ENCODE measurements at places on chromosomes 12 and 14. TPM values are rescaled to one million over a fixed set of nuclear protein-coding genes. Genes with fewer than 3 reads are reported as not detected.

DNA sequence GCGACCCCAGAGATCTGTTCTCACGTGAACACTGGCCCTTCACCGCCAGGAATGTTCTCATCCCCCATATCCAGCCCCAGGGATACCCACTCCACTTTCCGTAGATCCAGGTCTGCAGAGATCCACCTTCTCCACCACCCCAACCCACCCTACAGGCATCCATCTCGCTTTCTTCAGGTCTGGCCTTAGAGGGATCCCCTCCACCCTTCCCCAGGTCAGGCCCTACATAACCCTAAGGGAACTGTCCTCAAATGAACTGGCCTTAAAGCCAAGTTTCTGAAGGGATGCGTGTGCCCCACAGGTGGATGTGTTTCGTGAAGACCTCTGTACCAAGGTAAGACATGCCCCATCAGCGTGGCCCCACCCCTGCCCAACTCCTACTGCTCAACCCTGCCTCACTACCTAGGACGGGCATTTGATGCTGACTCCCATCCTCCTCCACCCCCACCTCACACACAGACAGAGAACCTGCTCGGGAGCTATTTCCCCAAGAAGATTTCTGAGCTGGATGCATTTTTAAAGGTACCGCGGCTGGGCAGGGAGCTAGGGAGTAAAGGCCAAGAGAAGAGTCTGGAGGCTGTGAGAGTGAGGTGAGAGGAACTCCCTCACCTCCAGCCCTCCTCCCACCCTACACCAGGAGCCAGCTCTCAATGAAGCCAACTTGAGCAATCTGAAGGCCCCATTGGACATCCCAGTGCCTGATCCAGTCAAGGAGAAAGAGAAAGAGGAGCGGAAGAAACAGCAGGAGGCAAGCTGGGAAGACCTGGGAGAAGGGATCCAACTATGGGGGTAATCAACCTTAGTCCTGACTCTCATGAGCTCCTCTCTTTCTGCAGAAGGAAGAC is 912 bp downstream of the PSME1 start:
- no peak for DNase-seq

DNA sequence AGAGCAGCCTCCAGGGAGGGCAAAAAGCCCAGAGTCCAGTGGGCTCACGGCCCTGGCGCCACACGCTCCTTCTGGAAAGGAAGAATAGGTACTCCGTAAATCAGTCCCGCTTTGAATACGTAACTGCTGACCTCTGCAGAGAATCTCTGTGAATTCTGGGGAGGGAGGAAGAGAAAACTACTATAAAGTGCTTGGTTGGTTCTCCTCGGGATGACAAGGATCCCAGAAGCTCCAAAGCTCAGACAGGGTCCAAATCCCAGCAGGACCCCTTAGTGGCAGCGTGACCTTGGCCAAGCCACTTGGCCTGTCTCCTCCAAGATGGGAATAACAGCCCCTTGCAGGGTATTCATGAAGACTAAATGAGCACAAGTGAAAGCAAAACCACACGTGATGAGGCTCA is 31.7 kb downstream of the ANO2 start:
- DNase-seq = no peak

DNA sequence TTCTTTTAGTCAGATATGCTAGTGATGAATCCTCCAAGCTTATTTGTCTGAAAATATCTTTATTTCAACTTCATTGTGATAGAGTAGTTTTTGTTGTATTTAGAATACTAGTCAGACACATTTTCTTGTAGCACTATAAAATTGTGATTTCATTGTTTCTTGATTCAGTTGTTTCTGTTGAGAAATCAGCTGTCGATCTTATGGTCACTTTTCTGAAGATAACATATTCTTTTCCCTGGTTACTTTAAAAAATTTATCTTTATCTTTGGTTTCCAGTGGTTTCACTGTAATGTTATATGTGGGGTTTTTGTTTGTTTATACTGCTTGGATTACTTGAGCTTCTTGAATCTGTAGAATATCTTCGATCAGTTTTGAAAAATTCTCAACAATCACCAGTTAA is 426.1 kb downstream of the SOX5 start:
- DNase-seq = no peak

DNA sequence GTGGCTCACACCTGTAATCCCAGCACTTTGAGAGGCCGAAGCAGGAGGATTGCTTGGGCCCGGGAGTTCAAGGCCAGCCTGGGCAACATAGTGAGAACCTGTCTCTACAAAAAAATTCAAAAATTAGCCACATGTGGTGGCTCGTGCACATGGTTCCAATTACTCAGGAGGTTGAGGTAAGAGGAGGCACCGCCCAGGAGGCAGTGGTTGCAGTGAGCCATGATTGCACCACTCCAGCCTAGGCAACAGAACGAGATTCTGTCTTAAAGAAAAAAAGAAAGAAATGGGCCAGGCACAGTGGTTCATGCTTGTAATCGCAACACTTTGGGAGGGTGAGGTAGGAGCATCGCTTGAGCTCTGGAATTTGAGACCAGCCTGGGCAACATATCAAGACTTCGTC is 33.5 kb downstream of the MAP1LC3B2 start:
- DNase-seq = no peak

GRCh38 chr12:62700091-62700880 is 233.7 kb downstream of the MON2 start:
- DNase-seq = no peak

DNA sequence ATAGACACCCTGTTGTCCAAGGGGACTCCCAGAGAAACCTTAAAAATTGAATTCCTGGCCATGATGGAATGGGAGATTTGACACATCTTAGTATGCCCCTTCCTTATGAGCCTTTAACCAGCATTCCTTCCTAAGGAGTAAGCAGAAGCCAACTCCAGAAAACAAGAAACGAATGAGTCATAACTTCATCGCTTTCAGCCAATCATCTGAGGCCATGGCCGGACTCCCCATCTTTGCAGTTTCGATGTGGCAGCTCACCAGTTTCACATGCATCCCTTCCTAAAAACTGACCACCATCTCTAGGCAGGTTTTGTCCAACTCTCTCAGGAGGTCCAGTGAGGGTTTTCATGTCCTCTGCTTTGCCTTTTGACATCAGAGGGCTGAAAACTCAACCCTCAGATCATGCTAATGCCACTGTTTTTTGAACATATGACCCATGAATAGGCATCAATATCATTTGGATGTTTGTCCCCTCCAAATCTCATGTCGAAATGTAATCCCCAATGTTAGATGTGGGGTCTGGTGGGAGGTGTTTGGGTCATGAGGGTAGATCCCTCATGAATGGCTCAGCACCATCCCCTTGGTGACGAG is 19.9 kb downstream of the DAAM1 start:
- no peak for DNase-seq

GRCh38 chr12:105803292-105803691 is 335.5 kb downstream of the NUAK1 start:
- no peak for DNase-seq

- DNase-seq = no peak
Measured at GRCh38 chr12:89567691-89568239, 41.9 kb upstream of the POC1B start.

DNA sequence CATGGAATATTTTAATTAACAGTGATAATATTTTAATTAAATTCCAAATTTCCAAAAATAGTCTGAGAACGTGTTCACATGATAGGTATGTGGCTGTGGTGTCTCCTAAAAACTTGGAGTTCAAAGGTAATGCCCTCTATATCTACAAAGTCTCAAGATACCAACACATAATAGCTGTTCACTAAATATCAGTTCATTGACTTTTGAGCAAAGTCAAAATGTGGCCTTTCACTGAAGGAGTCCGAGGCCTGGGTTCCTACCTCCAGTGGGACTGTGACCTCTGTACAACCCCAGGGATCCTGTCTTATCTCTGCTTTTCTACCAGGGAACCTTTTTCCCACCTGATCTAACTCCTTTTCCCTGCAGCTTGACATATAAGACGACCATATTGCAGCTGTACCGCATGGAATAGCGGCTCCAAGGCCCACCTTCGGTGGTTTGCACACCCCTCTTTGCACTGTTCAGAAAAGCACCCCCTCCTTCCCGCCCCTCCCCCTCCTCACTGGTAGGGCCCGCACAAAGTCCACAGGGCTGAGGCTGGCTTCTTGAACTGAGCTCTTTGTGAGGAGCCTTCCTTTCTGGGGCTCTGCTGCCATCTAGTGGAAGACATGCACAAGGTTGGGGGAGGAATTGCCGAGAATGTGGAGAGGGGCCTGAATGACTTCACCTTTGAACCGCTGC is 3.1 kb downstream of the CCND2 start:
- DNase-seq = peak; percentile 87

DNA sequence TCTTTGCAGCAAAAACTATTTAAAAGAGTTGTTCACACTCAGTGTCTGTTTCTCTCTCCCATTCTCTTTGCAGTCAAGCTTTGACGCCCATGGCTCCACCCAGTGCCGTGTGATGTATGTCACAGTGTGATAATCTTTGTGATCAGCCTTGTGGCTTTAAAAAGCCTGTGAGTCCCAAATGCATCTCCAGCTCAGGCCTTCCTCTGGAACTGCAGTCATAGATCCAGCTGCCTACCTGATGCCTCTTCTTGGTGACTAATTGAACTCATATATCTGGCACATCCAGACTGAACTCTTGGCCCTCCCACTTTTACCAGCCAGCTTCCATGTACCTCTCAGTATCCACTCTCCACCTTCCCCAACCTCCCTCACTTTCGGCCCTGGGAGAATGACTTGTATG is 182.8 kb upstream of the ARHGAP5 start:
- DNase-seq = no peak

DNA sequence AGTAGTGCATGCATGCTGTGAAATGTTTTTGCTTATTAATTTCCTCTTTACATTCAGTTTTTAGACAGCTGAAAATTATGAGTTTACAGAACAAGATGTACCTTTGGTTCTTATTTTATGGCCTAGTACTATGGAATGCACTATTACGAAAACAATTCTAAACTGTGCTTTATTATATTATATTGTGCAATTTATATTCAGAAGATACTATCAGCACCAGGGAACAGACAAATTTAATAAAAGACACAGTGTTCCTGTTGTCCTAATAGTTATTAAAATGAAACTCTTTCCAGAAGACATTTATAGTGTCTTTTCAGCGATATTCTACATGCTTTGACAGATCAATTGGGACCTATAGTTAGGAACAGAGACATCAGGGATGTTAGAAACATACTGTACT is 427.3 kb downstream of the BTG1 start:
- no peak for DNase-seq

DNA sequence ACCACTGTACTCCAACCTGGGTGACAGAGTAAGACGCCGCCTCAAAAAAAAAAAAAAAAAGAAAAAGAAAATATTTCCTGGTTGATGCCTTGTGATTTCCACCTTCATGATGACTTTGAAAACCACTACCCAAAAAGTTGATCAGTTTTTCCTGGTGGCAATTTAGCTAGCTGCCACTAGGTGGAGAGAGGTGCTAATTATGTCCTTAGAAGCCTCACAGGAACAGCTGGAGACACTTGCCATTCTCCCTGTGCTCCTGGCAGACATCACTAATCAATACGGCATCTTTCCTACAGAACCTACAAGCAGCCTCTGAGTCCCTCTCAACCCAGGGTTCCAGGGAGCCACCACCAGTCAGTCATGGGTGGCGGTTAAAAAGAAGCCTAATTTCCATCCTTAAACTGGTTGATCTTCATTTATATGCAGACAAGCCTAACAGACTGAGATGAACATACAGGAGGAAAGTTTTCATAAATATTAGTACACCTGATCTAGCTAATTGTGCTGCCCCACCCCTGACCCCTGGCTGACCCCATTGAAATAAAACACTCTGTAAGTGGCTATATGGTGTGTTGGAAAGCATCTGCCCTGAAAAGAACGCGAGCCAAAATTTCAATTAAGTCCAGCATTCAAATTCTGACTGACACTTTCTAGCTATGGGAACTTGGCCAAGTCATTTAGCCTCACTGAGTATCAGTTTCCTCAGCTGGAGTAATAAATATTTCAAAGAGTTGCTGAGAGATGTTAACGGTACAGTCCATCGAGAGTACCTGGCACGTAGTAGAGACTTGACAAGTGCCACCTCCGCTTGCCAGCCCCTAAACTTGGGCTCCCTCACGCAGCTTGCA is 6.2 kb upstream of the OAS1 start:
- DNase-seq = no peak

DNA sequence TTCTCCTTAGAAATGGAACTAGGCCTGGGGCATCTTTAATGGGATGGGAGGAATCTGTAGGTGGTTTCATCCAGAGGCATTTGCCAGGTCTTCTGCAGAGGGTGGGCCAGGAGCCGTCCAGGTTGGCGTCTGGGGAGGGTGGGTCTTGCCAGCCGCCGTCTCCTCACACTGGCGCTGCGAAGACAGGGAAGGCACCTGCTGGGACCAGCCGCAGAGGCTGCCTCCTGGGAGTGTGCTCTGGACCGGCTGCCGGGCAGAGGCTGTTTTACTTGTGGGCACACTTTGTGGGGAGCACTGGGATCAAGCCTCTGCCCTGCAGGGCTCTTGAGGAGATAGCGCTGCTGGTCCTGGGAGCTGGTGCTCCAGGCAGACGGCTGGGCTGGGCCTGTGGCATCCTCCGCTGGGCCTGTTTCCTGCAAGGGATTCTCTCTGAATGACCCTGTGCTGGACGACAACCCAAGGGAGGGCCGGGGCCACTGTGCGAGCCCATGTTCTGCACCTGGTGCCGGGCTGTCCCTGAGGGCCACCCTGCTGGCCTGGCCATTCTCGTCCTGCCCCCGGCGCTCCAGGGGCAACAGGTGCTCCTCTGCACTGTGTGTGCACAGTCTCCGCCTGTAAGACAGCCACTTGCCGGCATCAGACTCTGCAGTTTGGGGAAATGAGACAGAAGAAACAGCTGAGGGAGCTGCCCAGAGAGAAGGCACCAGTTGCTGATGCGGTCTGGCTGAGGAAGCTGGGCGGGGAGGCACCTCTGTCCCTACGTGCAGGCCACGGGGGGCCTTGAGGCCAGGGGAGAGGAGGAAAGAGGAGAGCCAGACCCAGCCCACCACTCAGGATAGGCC is 10.0 kb upstream of the TEX22 start:
- DNase-seq = no peak

- DNase-seq = no peak
Measured at GRCh38 chr14:103625356-103626095, 3.5 kb upstream of the KLC1 start.

PPP1R1A gene
- total RNA-seq = not detected

LRTM2 gene
- total RNA-seq = not detected

GLIPR1L2 gene
- total RNA-seq = 1.1 TPM

PAX9 gene
- total RNA-seq = 0.78 TPM

ITGB7 gene
- 7.7 TPM for total RNA-seq

FAIM2 gene
- 1.2 TPM for total RNA-seq

Data from upper lobe of right lung (tissue), 1 donor.